Cardiac septum (tissue), 1 donor: ENCODE measurements at places on chromosomes 3 and 15.
A peak's percentile ranks its signal among the peaks of the same experiment; 100 is the strongest.

DNA sequence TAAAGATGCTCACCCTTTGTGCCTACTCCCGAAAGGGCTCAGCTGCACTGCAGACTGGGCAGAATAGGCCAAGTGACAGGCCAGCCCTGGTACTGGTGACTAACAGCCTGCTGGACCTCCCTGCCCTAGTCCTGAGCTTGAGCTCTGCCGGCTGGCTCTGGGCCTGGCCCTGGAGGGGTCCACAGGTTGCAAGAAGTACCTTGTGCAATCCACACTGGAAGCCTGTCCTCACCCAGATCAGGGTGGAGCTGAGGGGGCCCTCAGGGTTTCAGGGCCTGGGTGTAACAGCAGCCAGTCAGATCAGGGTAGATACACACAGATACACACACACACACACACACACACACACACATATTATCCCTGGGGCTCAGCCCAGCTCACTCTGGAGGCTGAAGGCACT, 27.3 kb upstream of the PLA2G4D start:
- no peak for DNase-seq

GRCh38 chr3:18246336-18247060, 178.6 kb downstream of the SATB1 start:
- DNase-seq: no peak

DNA sequence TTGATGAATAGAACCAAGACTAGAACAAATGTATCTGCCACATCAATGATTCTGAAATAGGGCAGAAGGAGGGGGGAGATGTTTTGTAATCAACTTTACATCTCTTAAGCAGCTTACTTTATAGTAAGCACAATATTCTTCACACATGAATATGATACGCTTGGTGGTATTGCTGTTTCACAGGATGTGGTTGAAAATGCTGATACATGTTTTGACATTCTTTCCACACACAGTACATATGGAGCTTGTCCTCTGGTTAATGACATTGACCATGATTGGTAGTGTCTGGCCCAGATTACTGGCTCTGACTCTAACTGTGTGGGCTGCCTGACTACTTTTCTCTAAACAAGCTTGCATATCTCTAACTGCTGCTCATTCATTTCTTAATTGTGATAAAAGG, 168.9 kb downstream of the KLHL25 start:
- no peak for DNase-seq

DNA sequence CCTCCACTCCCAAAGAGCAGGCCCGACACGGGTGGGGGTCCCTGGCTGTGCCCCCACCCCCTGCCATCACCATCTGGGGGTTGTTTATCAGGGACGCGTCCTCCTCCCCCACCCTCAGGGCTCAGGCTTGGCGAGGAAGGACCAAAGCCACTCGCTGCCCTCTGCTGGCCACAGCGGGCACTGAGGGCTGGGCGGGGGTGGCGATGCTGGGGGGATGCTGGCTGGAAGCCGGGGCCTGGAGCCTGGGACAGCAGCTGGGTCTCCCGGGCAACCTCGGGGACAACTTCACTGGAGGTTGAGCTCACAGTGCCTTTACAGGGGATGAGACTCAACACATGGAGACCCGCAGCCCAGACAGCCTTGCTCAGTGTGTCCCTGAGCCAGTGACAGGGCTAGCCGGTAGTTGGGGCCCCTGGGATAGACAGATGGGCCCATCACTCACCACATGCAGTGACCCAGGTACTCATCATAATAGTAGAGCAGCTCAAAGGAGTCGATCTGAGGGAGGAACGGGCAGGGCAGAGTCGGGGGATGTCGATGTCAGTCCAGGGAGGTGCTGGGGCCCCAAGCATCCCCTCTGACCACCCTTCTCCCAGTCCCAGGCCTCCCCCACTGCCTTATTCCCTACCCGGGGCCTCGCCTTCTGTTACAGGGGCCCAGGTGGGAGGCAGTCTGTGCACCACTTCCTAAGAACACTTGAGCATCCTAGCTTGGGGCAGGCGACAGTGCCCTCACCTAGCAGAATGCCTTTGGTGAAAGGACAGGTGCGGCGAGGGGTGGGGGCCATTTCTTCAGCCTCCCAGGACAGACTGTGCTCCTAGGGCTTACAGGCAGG, 5.9 kb upstream of the CALML4 start:
- peak; percentile 71 for DNase-seq

GRCh38 chr3:59653405-59654122, 603.7 kb upstream of the CFAP20DC start:
- no peak for DNase-seq

DNA sequence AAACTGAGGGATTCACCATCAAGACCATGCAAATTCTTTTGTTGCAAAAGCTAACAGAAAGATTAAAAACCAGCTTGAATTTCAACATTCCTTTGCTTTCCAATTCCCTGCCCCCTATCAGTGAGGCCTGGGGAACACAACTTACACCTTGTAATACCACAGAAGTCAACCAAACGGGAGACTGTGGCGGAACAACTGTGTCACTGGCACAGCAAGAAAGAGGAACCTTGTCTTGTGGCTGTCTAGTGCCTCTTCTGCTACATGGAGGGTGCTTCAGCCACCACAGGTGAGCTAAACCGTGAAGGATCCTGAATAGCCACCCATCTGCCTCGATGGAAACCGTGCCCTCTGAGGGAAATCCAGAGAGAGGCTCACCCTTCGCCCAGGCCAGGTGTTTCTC, 11.4 kb downstream of the CCDC12 start:
- DNase-seq: no peak

GRCh38 chr3:180860180-180860858, 52.2 kb upstream of the FXR1 start:
- no peak for DNase-seq

- DNase-seq: no peak
Measured at GRCh38 chr3:146226881-146227280, 24.0 kb downstream of the PLSCR4 start.

GRCh38 chr15:83082730-83083386, 15.8 kb upstream of the BTBD1 start:
- DNase-seq: no peak

DNA sequence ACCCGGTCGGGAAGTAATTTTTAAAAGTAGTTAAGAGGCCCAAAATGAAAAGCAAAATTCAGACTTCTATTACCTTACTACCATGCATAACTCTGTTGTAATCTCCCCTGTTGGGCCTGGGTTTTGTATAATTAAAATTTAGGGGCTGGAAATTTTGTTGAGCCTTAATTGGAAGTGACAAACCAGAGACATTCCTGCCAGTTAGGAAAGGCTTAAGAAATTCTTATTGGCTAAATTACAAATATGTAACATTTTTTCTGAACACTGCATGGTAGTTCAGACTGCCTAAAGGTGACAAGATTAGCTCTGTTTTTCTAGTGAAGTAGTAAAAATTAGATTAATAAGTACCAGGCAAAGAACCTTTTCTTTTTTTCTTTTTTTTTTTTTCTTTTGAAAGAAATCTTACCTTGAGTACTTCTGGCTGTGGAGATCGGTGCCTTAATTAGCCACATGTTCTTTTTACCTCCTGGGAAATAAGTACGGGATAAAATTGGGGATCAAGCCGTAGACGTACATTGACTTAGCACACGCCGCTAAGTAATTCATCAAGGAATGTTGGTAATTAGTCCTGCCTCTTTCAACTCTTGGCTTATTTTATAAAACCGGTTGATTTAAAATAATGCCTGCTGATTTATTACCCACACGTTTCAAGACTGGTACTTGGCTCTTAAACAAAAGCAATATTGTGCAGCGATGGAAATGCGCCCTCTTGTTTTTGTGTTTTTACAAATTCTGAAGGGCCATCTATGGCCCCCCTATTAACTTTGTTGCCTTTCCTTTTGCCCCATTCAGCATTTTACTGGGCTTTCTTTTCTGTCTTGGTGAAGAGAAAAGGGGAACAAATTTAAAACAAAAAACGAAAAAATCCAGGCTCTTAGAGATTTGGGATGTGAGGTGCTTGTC, 111.2 kb upstream of the SAMMSON start:
- DNase-seq: no peak

GRCh38 chr15:34078900-34079299, 22.8 kb downstream of the EMC7 start:
- DNase-seq: no peak

GRCh38 chr15:38696109-38696727, 131.6 kb upstream of the RASGRP1 start:
- no peak for DNase-seq

DNA sequence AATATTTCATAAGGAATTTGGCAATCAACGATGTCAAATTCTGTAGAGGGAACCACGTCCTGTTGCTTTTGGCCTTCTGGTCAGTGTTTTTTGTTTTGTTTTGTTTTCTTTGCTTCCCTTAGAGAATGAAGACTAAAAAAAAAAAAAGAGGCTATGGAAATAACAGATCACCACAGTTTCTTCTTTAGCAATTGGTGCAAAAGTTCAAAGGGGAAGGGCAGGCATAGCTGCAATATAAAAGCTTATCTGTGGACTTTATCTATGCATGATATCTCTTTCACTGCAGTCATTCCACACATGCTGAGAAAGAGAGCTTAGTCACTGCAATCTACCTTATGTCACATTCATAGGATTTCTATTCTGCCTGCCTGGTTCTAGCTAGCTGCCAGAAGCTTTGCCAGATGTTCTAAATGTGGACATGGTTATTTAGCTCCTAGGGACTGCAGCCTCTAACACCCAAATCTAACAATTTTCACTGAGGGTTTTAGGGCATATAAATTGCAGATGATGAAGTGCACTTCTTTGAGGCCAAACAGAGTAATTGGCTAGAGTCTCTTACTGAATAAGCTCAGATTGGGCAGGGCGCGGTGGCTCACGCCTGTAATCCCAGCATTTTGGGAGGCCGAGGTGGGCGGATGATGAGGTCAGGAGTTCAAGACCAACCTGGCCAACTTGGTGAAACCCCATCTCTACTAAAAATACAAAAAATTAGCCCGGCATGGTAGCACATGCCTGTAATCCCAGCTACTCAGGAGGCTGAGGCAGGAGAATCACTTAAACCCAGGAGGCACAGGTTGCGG, 637.2 kb downstream of the NTRK3 start:
- DNase-seq: no peak

- DNase-seq: no peak
Measured at GRCh38 chr3:94173673-94174434, 111.0 kb downstream of the NSUN3 start.

- no peak for DNase-seq
Measured at GRCh38 chr15:95712785-95713184, 617.7 kb upstream of the NR2F2 start.

- DNase-seq: peak; percentile 88
Measured at GRCh38 chr3:69370156-69370883, 15.6 kb downstream of the FRMD4B start.
